AG09319 (cell line): ENCODE measurements at places on chromosomes 5 and 9.
A peak's percentile ranks its signal among the peaks of the same experiment; 100 is the strongest.

- no peak for DNase-seq
These were observed 18.1 kb downstream of the GSN start for GRCh38 chr9:121285835-121286687.

DNA sequence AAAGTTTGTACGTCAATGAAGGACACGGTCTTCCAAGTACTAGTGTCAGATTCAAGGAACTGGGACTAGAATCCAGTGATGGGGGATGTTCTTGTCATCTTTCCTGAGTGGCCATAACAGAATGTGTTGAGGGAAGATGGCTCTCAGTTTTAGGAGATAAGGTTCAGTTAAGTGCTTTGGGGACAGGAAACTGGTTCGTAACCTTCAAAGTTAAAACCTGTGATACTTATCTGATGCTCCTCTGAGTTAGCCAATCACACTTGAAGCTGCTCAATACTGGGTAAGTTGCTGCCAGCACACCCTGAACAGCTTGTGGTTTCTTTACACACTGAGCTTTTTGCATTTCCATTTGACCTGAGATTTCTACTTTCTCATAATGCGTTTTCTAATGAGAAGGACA, 64.4 kb downstream of the PIK3R1 start:
- DNase-seq = no peak

DNA sequence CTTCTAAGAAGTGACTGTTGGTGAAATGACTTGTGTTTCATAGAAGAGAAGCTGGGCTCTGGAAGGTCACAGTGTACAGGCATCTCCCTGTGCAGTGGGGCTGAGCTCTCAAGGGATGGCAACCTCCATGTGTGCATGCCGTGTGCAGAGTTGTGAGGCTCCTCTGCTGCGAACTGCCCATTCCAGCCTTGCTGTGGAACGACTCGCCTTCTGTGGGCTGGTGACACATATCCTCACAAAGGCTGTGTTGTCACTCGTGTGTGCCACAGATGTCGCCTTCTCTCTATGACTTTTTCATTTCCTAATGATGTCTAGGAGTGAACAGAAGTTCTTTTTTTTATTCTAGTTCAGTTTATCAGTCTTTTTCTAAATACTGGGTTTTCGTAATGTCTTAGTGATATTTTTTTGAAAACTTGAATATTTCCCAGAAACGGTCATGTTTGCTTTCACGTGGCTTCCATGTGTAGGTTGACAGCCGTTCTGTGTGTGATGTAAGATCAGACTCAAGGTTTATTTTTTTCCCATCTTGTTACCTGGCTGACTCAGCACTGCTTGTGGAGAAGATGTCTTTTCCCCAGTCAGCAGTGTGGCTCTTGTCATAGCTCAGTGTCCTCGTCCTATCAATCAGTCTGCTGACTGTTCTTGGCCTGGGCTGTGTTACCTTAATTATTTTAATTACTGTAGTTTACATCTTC, 57.3 kb upstream of the CACNA1B start:
- DNase-seq = no peak

DNA sequence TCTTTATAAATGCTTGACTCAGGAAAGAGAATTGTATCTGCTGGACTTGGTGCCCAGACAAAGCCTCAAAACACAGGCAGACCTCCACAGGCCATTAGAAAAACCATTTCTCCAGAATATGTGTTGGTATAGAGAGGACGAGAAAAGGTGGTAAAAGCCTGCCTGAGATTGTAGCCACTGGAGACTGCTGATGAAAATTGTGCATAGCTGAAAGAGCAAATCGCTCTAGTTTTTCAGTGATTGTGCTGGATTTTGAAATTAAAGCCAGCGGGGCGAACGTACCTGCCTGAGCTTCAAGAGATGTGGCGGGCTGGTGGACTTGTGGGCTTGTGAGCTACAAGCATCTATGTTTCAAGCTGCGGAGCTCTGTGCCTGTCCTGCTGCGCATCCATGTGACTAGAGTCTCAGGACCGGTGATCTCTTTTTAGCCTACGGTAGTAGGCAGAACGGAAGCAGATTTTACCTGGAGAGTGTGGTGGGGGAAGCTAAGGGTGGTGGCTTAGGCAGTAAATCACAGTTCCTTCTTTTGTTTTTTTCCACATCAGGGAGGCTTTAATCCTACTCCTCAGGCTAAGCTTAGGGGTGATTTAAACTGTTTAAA, 193.6 kb downstream of the SREK1 start:
- no peak for DNase-seq

GRCh38 chr9:3023449-3023848, 179.6 kb upstream of the PUM3 start:
- DNase-seq = no peak

DNA sequence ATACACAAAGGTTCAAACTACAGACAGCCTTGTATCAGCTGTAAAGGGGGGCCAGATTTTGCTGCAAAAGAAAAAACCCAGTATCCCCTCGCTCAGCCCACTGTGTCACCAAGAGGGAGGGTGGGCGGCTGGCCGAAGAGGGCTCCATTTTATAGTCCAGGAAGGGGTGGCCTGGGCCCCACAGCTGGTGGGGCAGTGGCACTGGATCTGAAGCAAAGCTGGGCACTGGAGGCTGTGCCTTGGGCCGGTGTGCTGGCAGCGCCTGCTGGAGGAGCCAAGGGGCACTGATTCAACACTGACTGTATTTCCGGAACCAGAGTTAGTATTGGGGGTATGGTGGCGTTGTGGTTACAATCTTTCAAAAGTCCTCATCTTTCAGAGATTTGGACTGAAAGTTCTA, 9.1 kb downstream of the BRD3 start:
- no peak for DNase-seq

- DNase-seq = no peak
These were observed 196.2 kb downstream of the HSPA4 start for GRCh38 chr5:133247881-133248624.

DNA sequence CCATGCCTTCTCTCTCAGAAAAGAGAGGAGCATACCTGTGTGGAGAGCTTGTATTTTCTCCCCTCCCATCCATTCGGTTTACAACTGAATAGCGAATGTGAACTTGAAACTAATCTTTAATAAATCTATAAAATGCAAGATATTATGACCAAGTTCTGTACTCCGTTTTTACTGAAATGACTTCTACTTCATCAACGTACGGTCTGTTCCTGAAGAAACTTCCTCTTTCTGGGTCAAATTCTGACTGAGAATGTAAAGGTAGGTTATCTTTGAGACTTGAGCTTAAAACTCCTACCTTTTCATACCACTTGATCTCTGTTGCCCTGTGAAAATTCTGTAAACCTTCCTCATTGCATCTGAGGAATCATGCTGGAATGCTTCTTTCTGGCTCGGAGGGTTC, 4.2 kb upstream of the CTNNAL1 start:
- DNase-seq = no peak

DNA sequence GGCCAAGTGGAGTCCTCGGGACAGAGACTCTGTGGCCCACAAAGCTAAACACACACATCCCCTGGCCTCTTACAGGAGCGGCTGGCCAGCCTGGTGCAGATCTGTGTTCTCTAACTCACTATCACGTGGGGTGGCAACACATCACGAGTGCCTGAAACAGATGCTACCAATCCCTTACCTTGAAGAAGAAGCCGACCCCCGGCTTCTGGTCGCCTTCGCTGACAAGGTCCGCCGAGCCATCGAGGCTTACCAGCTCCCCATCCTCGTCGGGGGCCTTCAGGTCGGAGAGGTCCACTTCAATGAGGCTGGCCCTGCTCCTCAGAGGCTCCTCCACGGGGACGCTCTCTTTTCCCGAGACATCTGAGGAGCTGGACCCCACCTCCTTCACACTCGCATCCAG, 86.7 kb downstream of the CAMSAP1 start:
- no peak for DNase-seq

GRCh38 chr9:72476617-72477437, 44.6 kb upstream of the TMC1 start:
- no peak for DNase-seq

GRCh38 chr5:154771383-154771901, 16.3 kb downstream of the LARP1 start:
- peak; percentile 66 for DNase-seq

DNA sequence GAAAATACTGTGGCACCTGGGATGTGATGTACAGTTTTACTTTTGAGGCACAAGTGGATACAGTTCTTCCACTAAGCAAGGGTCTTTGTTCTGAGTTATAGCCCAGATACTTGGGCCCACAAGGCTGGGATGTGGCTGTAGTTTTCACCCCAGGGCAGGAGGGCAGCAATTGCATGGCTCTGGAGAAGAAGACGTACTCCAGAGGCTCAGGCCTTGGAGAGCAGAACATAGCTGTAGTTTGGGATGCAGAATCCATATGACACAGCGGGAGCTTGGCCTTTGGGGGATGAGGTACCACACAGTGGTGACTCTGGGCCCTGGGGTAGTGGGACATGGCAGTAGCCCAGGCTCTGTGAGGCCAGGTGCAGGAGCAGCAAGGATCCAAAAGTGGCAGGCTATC, 110.8 kb upstream of the FSTL4 start:
- no peak for DNase-seq

- DNase-seq = no peak
These were observed 60.7 kb downstream of the MAT2B start for GRCh38 chr5:163565931-163566608.

DNA sequence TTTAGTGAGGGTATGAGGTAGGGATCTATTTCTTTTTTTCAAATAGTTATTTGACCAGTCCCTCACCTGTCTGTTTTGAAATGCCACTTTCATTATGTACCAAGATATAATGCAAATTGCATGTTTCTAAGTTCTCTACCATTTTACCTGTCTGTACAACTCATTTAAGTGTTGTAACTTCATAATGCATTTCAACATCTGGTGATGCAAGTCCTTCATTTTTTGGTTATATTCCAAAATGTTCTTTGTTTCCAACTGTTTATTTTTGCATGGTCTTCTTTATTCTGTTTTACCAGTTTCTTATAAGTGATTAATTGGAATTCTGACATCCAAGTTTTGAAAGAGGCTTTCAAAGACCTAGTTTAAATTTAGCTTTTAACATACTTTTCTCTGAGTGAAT, 26.8 kb downstream of the TDRD7 start:
- DNase-seq = no peak

DNA sequence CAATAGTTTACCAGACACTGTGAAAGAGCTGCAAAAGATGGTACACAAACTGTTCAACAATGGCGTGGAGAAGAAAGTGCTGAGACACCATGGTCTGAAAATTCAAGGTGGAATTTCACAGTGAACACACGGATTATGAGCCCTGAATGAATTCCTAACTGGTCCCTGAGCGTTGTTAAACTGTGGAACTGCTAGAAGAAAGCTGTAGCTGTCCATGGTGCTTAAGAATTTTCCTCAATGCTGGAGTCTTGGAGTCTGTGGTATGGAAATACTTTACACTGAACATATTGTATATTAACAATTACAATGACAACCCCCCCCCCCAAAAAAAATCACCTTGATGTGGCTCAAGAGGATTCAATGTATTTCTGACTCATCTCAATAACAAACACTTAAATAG, 68.5 kb downstream of the SLC24A2 start:
- DNase-seq = no peak

GRCh38 chr9:87710443-87710842, 15.5 kb upstream of the CTSL start:
- no peak for DNase-seq

DNA sequence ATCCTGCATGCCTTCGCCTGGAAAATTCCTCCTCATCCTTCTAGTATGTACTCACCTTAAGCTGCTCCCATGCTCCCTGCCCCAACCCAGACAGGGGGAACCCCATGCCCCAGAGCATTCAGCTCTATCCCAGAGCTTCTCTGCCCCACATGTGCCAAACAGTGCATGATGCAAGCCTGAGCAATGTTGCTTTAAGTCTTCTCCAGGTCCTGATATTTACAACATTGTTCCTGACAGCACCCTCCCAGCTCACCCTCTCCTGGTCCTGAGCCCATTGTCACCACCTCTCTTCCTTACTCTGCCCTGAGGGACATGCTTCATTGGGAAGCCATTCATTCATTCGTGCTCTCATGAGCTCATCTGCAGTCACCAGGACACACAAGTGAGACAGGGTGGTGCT, 23.4 kb upstream of the BARX1 start:
- no peak for DNase-seq

GRCh38 chr5:4983701-4984100, 156.4 kb upstream of the ADAMTS16 start:
- no peak for DNase-seq

DNA sequence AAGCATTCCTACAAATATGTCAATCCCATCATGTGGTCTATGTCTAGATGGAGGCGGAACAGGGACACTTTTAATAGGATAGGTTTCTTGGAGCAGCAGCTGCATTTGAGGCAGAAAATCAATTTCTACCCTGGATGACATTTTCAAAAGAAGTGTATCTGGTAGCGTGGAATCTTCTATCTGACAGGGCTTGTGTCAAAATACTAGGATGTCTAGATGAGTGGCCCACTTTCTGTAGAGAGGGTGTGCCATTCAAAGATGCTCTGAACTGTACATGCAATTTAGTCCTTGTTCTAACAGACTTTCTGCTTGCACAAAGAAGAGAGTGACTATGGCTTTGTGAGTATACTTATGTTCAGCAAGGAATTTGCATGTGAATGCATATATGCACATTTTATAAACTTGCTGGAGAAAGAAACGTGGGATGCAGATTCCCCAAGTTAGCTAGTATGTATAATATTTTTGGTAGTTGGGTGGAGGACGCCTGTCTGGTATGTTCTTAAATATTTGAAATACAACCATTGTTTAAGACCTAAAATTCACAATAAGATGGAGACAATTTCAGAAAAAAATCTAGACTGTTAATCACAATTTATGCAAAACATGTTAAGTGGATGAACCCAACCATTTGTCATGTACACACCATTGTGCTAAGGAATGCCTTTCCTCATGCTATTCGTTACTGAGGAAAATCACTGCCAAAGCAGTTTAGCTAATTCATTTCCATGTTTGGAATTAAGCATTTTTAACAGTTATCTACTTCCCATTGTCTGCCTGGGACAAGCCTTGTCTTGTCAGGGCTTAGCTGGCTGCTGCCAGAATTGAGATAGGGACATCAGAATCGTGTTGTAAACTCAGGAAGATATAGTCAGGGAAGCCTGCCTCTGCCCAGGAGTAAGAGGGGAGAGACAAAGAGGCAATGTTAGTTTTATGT, 129.1 kb upstream of the MEF2C start:
- no peak for DNase-seq

DNA sequence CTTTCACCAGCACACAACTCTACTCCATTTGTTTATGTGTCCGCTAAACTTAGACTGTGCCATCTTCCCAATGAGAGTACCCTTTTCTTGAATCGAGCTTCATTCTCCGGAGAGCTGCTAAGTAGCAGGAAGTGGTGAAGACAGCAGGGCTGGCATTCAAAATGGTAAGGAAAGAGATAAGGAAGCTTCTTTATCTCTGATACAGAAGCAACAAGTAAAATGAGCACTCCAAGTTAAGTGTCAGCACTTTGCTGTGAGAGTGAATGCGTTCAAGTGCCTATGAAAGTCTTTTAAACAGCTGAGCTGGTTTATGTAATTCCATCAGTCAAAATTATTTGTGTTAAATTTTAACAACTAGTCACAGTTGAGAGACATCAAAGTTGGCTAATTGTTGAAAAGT, 386.8 kb upstream of the PTPRD start:
- no peak for DNase-seq

DNA sequence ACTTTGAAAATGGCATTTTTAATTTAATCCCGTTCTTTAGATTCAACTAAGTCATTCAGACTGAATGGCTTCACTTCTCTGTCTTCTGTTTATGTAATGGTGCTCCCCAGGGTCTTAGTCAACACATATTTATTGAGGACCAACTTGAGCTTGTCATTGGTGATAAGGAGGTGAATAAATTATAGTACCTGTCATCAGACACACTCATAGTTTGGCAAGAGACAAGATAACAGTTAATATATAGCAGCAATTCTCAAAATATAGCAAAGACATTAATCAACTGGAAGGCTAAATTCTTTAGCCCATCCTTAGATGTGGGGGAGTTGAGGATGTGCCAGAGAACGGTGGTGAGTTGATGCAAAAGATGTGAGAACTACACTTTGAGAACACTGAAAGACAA, 78.4 kb downstream of the MACIR start:
- no peak for DNase-seq
